ENCODE measurements at places on chromosomes 7 and 10.

GRCh38 chr10:48363617-48364355, 57.3 kb downstream of the MAPK8 start:
- DNase-seq = peak; percentile 11

DNA sequence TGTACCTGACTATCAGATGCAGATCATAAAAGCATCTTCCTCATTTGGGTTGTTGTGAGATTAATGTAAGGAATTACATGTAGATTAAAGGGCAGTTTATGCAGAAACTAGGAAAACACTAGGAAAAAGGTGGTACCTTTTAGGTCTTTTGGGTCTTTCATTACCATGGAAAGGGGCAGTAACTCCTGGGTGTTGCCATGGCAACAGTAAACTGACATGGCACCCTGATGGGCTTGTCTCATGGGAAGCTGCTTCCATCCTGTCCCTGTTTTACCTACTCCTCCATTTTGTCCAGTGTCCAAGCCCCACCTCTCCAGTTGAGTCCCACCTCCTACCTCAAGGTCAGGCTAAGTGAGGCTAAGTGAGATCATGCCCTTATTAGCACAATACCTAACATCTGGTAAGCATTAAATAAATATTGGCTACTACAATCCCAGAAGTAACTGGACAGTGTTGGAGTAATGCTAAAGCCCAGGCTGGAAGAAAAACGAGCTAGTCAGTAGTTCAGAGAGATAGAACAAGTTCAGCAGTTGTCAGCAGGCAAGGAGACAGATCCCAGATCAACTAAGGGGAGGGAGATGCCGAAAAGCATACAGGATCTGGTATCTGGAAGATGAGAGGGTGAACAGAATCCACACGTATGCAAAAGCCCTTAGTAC, 240.0 kb upstream of the AUTS2 start:
- DNase-seq = no peak

- DNase-seq = no peak
These were observed 52.4 kb downstream of the PARP12 start for GRCh38 chr7:140010194-140010895.

GRCh38 chr7:17405786-17406185, 107.3 kb downstream of the AHR start:
- no peak for DNase-seq

DNA sequence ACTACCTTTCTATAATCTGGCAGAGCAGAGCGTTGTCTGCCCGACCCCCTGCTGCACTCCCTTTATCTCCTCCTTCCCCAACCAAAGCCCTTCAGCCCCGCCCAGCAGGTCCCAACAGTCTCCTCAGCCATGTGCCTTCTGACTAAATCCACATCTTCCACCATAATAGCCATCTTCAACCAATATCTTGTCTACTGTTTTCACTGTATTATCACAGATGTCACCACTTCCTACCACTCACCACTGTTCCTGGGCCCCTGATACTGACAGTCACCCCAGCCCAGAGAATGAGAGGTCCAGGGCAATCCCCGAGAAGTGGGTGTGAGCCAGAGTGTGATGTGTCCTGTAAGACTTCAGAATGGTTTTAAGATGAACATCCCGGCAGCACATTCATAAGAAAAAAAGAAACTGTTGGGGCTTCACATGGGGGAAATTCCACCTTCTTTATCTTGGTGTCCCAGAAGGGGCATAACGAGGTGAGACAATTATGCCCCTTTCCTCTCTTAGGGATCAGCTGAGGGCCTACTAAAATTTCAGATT, 25.3 kb downstream of the CCDC6 start:
- DNase-seq = no peak

DNA sequence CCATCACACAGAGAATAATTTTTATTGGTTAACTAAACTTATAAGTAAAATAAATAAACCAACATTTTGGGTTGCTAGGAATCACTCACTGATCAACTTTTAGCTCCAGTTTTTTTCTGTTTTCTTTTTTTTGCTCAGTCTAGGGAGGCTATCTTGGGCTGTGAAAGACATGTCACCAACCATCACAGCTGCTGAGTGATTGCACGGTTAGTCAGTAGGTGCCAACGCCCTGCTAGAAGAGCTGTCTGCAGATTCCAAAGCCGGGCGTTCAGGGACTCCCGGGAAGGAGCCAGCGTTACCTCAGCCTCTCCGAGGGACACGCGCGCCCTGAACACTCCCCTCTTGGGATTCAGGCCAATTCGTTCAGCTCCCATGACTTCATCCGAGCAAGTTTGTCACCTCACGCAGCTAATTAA, 604 bp upstream of the STAM start:
- peak; percentile 82 for DNase-seq

- DNase-seq = no peak
These were observed 38.8 kb upstream of the ASL start for GRCh38 chr7:66036788-66037187.

GRCh38 chr7:13801669-13802068, 187.8 kb downstream of the ETV1 start:
- no peak for DNase-seq

- no peak for DNase-seq
These were observed 18.1 kb upstream of the AKR1E2 start for GRCh38 chr10:4807761-4808507.

DNA sequence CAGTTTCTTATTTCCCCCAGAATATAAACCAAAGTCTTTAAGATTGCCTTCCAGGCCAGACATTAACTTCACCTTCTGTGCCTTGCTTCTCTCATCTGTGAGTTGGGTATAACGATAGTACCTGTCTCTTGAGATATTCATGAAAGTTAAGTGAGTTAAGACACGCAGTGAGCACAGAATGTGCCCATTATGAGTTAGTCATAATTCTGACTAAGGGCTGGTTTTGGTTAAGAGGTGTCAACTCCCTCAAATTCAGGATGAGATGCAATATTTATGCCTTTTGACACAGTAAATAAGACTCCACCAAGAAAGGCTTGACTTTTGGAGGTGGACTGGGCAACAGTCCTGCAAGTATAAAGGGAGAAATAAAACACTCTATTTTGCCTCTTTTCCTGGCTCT, 528.7 kb upstream of the IGFBP3 start:
- DNase-seq = no peak

- DNase-seq = peak; percentile 95
These were observed at the start of gene CHPF2 for GRCh38 chr7:151232091-151232916. CHPF2 (plus strand) TSS chr7:151232483; CDS start chr7:151234012, 1,529 bp downstream.

DNA sequence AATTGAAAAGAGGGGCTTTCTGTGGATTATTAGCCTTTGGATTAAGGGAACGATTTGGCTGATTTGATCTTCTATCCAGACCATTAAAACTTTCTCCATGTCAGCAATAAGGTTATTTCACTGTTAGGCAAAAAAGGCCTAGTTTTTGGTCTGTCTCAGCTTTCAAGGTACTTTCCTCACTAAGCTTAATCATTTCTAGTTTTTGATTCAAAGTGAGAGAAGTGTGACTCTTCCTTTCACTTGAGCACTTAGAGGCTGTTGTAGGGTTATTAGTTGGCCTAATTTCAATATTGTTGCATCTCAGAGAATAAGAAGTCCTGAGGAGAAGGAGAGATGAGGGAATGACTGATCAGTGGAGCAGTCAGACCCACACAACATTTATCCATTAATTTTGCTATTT, 596.0 kb upstream of the TPK1 start:
- DNase-seq = no peak

DNA sequence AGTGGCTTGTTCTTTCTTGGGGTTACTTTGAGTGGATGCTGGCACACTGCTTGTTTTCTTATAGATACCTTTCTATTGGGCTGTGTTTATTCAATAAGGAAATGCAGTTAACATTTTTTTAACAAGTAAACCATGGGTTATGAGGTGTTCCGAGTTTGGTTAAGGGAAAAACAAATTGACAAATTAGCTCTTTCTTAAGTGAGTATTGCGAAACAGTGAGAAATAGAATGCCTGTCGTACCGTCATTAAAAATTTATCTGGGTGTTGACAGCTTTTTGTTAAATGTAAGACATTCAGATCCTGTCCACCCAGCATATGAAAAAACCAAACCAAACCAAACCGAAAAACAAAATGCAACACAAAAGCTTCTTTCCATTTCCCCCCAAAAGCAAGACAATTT, 6.2 kb downstream of the CUX1 start:
- DNase-seq = no peak

DNA sequence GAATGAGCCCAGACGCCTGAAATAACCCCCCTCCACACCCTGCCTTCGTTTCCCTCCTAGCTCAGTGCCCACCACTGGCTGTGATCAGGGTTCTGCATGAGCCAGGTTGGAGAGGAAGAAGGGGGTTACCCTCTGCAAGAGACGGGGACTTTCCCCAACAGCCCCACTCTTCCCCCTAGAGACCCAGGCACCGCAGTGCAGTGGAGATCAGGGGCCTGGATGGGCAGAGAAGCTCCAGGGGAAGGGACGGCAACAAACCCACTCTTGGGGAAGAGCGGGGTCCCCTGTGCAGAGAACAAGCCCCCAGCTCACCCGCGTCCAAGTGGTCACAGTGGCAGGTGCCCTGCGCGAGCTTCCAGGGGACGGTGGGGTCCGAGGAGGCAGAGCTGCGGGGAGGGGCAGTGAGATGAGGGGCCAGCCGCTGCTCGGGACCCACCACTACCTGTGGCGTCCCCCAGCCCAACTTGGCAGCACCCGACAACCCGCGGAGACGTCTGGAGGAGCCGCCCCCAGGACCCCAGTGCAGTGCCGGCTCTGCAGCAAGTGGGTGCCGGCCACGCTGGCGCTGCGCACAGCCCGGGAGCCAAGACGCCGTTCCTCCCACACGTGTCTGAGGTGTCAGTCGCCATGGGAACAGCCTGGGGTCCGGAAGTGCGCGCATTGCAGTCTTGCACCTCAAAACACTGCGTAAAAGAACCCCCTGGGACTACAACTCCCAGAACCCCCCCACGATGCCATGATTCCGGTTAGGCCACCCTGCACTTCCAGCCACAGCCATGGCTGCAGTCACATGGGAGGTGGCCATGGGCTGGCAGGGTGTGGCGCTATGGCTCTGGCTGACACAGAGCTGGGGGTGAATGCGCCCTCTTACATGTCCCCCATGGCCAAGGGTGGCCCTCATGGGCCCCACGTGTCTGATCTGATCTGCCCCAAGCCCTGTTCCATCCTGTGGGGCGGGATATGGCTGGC, 45.8 kb upstream of the WIPI2 start:
- peak; percentile 23 for DNase-seq

- DNase-seq = no peak
These were observed 99.6 kb downstream of the KLF6 start for GRCh38 chr10:3685384-3685783.

GRCh38 chr7:150339409-150339809, 2.0 kb downstream of the RARRES2 start:
- no peak for DNase-seq

- DNase-seq = no peak
These were observed 127.1 kb downstream of the CDK14 start for GRCh38 chr7:90723233-90723632.

DNA sequence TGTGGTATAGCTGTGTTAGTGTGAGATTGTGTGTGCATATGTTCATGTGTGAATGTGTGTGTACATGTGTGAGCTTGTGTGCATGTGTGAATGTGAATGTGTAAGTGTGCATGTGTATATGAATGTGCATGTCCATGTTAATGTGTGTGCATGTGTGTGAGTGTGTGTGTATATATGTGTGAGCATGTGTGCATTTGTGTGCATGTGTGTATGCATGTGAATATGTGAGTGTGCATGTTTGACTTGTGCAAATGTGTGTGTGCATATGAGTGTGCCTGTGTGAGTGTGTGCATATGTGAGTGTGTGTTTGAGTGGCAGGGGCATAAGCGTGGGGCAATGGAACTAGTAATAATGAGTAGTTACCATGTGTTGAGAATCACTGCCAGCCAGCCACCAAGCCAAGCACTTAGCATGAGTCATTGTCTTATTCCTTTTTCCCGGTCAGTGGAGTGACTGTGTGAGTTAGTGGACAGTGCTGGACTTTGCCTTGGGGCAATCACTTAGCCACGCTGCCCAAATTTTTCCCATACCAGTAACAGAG, 46.3 kb upstream of the SHH start:
- no peak for DNase-seq

DNA sequence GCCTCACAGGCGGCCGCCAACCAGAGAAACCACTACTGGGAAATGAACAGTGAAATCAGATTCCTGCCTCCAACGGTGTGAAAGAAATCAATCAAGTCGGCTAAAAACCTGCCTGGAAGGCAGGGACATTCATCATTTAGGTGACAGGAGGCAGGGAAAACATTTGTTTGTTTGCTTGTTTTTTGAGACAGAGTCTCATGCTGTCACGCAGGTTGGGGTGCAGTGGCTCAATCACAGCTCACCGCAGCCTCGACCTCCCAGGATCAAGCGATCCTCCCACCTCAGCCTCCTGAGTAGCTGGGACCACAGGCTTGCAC, 30.5 kb downstream of the AP5Z1 start:
- no peak for DNase-seq

DNA sequence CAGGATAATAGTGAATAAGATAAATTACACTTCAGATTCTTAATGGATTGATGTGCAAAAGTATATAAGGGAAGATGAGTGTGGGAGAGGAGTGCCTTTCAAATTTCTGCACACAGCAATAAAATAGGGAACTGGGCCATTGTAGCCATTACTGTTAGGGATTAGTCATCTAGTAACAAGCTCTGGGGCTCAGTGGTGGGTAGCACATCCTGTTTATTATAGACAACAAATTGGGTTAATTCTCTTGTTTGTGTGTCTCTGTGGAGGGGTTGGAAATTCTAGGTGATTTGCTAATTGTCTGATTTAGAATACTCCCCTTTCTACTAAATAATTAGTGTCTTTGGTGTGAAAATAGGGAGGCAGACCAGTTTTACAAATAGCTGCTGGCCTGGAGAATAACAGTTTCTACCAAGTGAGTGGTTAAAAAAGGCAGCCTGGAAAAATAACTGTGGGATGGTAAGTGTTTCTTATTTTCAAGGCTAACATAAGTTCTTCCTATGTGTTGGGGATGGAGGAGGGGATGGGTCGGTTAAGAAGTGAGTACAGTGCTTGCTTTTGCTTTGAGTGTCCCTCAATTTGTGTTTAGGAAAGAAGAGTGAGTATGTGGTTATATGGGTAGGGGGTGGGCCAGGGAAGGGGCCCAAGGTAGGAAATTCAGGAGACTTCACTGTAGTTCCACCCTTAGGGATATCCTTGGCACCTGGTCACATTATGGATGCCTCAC, 43.3 kb upstream of the TMEM248 start:
- no peak for DNase-seq

GRCh38 chr7:65477326-65477725, 103.7 kb downstream of the ZNF92 start:
- DNase-seq = no peak

- no peak for DNase-seq
These were observed 8.7 kb downstream of the SLC18A2 start for GRCh38 chr10:117249493-117250093.

GRCh38 chr7:35015346-35015859, 21.9 kb downstream of the DPY19L1 start:
- DNase-seq = no peak

DNA sequence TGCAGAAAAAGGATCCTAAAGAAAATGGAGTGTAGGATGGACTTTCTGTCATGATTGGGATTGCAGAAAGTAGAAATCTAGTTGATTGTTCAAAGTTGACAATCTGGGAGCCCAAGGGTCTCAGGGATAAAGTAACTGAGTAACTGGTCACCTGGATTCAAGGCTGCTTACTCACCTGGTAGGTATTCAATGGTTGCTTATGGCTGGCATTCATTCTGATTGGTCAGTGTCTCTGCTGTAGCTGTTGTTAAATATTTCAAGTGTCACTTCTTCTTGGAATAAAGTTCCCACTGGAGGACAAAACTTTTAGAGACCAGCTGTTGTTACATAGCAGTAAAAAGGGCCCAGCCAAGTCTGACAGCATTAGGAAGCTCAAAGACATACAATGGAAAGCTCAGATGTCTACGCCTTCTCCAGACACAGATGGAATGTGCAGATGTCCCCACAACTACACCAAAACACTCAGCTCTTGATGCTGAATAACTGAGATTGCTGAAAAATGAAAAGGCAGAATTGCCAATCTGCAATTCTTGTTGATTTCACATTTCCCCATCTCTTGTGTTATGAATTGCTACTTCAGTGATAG, 106.9 kb downstream of the ZNF467 start:
- no peak for DNase-seq
